ENCODE measurements at places on chromosomes 4 and X.

GRCh38 chr4:45621971-45622370, 501.9 kb downstream of the GABRG1 start:
- DNase-seq: no peak

DNA sequence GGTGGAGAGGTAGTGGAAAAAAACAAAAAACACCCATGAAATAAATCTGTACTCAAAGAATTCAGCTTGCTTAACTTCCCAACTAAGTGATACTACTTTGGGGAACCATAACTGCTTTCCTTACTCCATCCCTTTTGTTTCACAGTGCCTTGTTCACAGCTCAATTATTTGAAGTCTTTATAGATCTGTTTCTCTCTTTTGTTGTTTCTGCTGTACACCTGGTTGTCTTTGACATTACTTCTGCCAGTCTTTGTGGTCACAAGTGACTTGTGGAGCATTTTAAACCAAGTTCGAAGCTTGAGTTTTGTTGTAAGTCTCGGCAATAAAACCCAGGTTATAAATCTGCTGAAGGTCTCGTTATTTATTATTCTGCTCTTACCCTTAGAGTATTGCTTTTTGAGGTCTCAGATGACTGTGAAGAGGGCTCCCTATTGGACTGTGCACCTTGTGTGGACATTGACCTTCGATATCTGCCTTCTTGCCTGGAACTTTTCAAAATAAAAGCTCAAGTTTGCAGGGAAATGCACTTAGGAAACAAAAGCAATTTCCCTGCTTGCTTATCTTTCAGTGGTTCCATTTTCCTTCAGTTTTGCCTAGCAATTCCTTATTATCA, 59.8 kb downstream of the ANK2 start:
- DNase-seq: no peak

DNA sequence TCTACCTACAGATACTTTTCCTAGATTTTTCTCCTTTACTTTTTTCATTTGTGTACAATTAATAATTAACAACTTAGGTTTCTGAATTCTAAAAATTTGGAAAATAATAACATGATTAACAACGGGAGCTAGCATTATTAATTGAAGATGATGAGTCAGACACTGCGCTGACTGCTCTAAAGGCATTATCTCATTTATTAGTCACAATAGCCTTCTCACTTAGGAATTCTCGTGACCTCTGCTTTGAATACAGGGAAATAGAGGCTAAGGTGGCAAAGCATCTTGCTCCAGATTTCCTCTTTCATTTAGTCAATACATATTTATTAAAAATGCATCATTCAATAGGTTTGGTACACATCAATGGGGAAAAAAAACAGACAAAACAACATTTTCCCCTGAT, 441.3 kb downstream of the PCDH18 start:
- DNase-seq: no peak

DNA sequence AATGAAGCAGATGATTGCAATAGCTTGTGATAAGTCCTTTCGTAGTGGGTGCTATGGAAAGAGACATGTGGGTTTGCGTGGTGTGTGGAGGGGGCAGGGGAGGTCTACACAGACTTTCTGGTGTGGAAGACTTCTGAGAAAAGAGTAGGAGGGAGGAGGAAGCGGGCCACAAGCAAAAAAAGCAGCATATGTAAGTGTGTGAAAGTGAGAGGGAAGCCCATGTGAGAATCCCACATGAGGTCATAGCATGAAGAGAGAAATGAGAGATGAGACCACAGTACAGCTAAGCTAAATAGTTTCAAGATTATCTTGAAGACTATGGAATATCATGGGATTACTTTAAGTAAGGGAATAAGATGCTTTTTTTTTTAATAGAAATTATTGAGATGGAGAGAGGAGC, 2039.9 kb upstream of the TENM3 start:
- DNase-seq: no peak

DNA sequence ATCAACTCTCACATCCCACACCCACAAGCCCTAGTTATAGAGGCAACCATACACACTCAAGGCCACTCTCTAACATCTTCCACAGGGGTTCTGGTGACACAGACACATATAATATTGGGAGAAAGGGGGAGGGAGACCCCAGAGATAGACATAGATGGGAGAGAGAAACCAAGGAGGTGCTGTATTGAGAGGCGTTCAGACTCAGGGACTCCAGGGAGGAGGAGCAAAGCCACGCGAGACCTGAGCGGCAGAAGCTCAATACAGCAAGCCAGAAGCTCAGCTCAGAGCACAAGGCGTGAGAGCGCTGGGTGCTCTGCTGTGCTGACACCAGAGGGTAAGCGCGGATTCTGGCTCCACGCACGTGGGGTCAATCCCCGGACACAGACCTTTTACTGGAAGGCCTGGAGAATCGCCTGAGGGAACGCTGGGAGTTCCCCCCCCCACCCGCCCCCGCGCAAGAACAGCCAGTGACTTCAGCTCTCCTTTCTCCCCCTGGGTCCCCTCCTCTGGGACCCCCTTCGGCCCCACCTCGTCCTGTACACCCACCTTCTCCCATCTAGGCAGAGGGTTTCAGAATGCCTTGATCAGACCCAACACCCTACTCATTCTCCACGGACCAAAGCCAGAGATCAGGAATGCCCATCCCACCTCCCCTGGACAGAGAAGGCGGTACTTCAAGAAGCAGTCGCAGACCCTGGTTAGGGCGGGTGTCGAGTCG, 8.7 kb downstream of the MSX1 start:
- DNase-seq: no peak

DNA sequence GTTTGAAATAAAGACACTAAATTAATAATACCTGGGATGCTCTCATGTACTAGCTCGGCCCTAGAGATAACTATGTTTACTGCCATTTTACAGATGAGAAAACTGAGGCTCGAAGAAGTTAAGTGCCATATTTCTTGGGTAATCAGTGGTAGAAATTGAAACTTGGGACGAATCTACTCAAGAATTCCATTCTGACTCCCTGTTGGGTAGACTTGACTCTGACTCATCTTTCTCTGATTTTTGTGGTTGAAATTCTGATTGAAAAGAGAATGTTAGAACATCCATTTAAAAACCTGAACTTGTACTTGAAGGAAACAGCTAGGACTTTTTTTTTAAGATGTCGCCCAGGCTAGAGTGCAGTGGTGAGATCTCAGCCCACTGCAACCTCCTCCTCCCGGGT, 50.1 kb upstream of the NSUN7 start:
- DNase-seq: no peak

DNA sequence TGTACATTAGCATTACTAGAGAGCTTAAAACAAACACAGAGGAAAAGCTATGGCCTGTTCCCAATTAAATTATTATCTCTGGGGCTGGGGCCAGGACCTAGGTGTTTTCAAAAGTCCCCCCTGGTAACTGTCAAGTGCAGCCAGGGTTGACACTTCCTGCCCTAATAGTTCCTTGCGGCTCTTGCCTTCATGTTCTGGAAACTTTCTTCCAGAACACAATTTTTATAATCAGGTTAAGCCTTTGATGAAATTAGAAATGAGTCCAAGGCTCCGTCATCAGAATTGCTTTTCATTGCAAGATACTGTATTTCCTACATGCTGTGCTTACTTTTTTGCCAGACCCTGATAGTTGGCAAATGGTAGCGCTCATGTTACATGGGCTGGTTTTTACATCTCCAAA, 229.6 kb downstream of the UNC5C start:
- DNase-seq: no peak

- no peak for DNase-seq
Observed at GRCh38 chr4:35461931-35462659, 782.2 kb downstream of the ARAP2 start.

GRCh38 chr4:159349332-159349731, 246.5 kb downstream of the RAPGEF2 start:
- no peak for DNase-seq

- no peak for DNase-seq
Observed at GRCh38 chrX:44349561-44349960, 6.1 kb upstream of the EFHC2 start.

GRCh38 chrX:16643176-16643575, 6.8 kb upstream of the S100G start:
- no peak for DNase-seq

DNA sequence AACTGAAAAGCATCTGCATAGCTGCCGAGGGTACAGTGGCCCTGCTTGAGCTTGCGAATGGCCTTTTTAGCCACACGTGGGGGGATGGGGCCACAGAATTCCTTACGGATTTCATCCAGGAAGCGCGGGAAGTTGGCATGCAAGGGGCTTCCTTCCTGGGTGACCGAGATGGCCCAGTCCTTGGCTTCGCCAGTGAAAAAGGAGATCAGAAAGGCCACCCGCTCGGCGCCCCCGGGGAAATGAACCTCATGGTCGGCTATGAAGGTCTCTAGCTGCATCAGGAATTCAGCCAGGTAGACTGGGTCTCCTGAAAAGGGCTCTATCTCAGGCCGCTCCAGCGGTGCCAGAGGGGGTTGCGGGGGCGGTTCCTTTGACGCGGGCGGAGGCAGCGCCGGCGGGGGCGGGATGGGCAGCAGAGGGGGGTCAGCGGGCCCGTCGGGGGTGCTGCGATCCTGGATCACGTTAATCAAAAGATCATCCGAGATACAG, 909 bp downstream of the RTL5 start:
- DNase-seq: no peak
